NCI-H2029 treated with DMSO at 0.1 percent for 48 hours (cell line): ENCODE measurements at places on chromosomes 11 and 22.

- peak; percentile 14 for DNase-seq
Measured at GRCh38 chr11:113615098-113615497, 91.0 kb downstream of the TMPRSS5 start.

GRCh38 chr11:92744929-92745585, 224.4 kb upstream of the MTNR1B start:
- no peak for DNase-seq

- DNase-seq, result no peak
Measured at GRCh38 chr11:9550191-9550628, 23.3 kb upstream of the WEE1 start.

GRCh38 chr11:65857500-65857852, 504 bp downstream of the CFL1 start:
- no peak for DNase-seq

- no peak for DNase-seq
Measured at GRCh38 chr11:73576185-73576614, 21.7 kb downstream of the FAM168A start.

- DNase-seq, result no peak
Measured at GRCh38 chr11:2737226-2737590, 37.4 kb upstream of the KCNQ1OT1 start.

DNA sequence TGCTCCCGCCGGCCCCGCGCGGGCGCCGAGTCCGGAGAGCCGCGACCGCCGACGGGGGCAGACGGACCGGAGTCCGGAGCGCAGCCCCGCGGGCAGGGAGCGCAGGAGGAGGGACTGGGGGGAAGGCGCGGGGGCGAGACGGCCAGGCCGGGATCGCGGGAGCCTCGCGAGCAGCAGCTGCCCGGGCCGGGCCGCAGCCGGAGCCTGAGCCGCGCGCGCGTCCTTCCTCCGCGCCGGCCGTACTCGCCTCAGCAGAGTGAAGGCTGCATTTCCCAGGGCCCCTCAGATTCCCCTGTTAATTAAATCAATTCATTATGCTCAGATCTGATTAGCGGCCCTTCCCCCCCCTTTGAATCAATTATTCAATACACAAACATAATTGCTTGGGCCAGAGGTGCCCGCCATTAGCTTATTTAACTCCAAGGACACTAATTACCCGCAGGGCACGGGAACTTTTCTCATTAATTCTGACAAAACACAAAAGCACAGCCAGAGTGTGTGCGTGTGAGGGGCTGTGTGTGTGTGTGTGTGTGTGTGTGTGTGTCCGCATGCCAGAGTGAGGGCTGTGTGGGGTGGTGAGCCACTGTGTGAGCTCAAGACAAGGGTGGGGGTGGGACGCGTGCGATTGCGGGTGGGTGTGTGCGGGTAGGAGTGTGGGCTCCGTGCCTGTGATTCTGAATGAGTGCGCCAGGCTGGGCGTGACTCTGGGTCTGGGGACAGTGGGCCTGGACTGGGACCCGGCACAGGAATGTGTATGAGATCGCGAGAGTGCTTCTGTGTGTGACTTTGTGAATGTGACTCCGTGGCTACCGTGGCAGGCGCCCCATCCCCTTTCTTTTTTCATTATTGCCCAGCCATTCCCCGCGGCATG, 5.1 kb upstream of the LMO1 start:
- no peak for DNase-seq

GRCh38 chr11:69233744-69234570, 60.0 kb upstream of the MYEOV start:
- DNase-seq, result no peak

DNA sequence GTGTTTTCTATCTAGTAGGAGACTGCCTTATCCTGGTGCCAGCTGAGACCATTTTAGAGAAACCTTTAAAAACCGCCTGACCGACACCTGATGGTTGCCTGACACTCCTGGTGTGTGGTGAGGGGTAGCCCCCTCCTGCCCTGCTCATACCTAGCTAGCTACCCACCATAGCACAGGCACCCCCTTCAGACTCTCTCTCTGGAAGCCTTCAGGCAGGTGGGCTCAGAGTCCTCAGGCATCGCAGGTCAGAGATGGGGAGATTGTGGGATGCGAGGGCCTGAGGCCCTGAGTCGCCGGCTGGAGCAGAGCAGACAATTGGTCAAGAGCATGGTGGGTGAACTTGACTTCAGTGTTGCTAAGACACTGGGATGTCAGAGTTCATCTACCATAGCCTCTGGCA, 424.6 kb downstream of the BRD1 start:
- DNase-seq, result no peak

DNA sequence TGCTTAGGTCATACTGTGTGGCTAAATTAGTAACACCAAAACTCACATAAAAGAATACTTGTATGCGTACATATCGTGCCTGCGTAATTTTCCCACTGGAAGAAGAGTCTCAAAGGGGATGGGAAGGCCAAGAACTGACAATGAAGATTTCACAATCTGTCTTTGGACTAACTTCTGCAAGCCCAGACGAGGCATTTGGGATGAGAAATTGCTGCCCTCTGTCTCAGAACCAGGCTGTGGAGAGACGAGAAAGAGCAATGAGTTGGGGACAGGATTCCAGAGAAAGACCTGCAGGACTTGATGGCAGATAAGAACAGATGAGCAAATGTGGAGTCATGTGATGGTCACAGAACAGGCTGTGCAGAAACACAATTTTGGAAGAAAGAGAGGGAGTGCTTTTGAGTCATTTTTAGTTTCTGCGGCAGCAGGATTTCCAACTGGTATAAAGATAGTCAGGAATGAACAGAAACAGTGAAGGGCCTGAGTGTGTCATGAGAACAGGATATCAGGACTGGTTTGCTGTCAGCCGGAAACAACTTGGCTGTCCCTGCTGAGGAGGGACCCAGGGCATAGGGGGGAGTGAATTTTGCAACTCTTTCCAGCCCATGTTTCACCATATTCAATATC, 82.7 kb upstream of the CTSC start:
- no peak for DNase-seq

DNA sequence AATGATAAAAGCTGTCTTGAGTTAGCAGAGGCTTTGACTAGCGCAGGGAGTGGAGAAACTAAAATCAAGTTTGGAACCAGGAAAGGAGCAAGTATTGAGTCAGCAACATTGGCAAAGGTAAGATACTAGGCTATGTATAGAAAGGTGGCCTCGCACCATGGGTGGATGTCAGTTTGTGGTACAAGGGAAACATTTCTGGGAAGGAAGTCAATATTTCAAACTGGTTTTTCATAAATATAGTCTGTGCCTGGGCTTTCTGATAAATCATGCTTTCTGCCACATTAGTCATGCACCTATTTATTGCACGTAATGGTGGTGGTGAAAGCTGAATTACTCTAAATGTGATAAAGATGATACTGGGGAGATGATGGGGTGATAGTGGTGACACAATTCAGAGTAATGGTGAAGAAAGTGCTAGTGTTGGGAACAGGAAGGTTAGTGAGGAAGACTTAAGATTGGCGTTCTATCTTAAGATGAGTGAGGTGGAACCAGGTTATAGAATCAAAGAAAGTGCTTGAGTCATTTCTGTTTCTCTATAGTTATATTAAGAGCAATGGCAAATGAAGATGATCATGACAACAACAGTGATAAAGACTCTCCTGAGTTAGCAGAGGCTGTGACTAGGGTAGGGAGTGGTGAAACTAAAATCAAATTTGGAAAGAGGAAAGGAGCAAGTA, 729.0 kb downstream of the FAM181B start:
- no peak for DNase-seq

DNA sequence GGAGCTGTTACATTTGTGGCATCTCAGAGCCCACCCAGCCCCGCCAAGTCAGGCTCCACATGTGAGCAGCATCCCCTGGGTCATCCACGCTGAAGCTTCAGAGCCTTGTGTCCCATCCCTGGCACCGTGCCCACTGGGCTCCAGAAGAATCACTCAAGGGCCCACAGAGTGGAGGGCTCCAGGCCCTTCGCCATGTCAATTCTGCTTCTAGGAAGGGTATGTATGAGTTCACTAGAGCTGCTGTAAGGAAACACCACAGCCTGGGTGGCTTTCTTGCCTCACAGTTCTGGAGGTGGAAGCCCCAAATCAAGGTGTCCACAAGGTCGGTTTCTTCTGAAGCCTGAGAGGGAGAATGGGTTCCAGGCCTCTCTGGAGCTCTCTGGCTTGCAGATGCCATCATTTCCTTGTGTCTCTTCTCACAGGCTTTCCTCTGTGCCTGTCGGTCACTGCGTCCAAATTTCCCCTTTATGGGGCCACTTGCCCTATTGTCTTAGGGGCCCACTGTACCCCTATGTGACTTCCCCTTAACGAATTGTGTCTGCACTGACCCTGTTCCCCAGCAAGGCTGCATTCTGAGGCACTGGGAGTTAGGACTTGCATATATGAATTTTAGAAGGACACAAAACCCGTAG, 1476.0 kb downstream of the TBC1D22A start:
- no peak for DNase-seq

- DNase-seq, result no peak
Measured at GRCh38 chr11:134445601-134446325, 33.7 kb upstream of the B3GAT1 start.

GRCh38 chr11:8641332-8641731, 41.1 kb downstream of the TRIM66 start:
- DNase-seq, result no peak

DNA sequence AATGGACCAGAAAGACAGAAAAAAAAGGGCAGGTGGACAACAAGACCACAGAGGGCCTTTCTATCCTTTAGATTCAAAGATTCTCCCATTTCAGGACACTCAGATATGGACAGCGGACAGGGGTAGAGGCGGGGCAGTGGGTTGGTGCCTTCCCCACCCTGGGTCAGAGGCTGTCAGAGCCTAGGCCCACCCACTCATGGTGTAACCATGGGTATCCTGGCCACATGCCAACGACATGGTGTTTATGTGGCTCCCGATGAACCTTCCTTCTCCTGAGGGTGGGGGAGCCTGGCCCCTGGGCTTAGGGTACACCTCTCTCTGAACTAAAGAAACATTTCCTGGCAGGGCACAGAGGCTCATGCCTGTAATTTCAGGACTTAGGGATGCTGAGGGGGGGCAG, 14.3 kb upstream of the P2RY2 start:
- no peak for DNase-seq

DNA sequence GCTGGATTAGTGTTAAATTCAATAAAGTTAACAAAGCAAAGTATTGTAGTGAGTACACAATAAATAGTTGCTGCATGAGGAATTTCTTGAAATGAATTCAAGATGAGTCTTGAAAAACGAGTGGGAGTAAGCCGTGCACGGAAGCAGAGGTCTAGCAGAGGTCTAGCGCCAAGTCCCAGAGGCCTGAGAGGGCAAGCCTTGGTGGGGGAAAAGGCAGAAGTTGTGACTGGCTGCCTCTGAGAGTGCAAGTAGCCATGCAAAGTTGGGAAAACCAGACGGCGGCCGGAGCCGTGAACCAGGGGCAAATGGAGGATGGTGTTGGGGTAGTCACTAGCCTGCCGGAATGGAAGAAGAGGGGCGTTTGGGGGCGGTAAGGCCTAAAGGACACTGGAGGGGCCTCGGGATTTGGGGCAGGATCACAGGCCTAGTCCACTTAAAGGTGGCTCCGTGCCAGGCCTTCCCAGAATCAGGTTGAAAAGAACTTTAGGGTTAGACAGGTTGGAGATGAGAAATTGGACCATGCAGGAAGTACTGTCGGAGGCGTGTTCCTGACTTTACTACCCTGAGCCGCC, 379 bp upstream of the SLC3A2 start:
- no peak for DNase-seq

DNA sequence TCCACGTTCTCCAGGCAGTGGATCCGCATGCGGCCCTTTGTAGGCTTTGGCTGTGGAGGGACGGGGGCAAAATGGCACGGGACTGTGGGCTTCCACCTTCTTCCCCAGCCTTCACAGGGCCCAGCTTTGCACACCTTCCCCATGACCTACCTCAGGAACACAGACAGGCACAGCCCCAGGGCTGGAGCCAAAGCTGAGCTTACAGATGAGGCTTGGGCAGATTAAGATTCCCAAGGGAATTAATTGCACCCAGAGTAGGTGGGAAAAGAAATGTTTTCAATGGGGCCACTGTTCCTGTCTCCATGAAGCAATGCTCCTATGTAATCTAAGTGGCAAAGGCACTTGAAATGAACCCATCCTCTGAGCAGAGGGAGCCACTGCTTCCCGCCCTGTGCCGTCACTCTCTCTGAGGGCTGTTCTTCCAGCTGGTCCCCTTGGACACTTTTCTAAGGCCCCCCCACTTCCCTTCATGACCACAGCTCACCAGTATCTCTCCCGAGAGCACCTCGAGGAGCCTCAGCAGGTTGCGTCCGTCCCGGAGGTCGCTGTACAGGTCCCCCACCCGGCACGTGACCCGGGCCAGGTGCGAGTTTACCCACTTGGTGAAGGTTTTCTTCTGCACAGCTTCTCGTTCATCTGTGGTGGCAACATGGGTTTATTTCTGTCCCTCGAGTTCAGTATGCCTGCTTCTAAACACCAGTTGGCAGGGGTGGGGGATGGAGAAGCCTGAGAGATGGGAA, 13.5 kb downstream of the SPTBN2 start:
- DNase-seq, result no peak

DNA sequence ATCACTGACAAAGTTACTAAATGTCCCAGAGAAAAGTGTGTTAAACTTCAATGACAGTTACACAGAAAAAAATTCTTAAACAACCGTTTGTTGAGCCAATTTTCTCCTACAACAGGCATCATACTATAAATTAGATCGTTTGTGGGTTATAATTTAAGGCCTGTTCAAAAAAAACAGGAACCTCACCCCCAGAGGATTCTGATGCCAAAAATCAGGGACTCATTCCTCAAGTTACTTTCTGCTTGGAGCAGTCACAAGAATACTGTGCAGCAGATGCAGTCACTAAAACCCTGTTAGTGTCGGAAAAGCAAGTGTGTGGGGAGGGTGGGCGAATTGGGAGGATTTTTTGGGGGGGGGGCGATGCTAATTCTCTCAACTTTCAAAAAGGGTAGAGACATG, 657 bp downstream of the CWC15 start:
- DNase-seq, result no peak
